ENCODE measurements at places on chromosomes 3 and 15. TPM values are rescaled to one million over a fixed set of nuclear protein-coding genes. Genes with fewer than 3 reads are reported as not detected.
A peak's percentile ranks its signal among the peaks of the same experiment; 100 is the strongest.

DNA sequence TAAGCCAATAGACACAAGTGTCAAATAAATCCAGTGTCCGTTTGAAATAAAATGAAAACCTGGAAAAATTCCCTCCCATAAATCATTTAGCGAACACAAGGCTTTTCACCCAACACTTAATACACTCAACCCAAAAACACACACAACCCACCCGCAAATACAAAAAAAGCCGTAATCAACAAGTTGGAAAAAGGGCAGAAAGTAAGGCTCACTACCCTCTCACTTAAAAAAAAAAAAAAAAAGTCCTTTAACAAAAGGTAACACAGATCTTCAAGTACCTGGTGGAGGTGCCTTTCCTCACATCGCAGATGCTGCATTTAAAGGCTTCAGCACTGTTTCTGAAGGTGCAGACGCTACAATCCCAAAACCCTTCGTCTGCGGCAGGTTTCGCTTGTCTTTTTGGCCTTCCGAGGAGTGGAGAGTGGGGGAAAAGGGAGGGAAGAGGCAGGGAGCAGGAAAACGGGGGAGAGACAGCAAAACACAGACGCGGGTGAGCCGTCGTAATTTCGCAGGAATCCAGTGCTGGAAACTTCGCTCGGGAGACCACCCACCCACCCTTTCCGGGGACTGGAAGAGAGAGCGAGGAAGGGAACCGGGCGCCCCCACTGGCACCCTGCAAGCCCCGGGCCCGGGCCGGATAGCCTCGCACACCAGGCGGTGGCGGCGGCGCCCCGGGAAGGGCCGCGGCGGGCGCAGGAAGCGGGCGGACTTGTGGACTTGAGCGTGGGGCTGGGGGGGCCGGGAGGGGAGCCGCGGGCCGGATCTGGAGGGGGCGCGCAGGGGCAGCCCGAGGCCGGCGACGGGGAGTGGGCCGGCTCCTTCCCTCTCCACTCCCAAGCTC is 401.8 kb downstream of the SHQ1 start:
- DNase-seq: peak; percentile 65
- peak within 1 kb of the TSS; percentile 84 for H3K27ac ChIP-seq
- H3K4me3 ChIP-seq: peak within 1 kb of the TSS; percentile 87
- peaks cover 9% of the 10 kb centered on the region for H3K27me3 ChIP-seq
- peaks cover 7% of the 10 kb centered on the region for H3K4me1 ChIP-seq
- no peaks in the 10 kb centered on the region for H3K36me3 ChIP-seq

- H3K27ac ChIP-seq: peak overlapping the region; percentile 19
- H3K27me3 ChIP-seq: no peaks in the 10 kb centered on the region
- no peak for DNase-seq
Observed at GRCh38 chr3:57017459-57017845, 43.0 kb upstream of the SPATA12 start.

TGM4 gene
- total RNA-seq: not detected

- H3K36me3 ChIP-seq: peaks cover 3% of the 10 kb centered on the region
- no peak for DNase-seq
- peaks cover 34% of the 10 kb centered on the region for H3K4me1 ChIP-seq
- peak overlapping the region; percentile 99 for H3K27ac ChIP-seq
Observed at GRCh38 chr3:159764490-159765029, 224.1 kb upstream of the IL12A start.

- H3K36me3 ChIP-seq: no peaks in the 10 kb centered on the region
- H3K27ac ChIP-seq: no peak overlapping the region
- DNase-seq: no peak
- no peaks in the 10 kb centered on the region for H3K27me3 ChIP-seq
- no peak overlapping the region for H3K4me3 ChIP-seq
Observed at GRCh38 chr3:145448436-145448835, 712.5 kb downstream of the PLOD2 start.

CAPN7 gene
- 45.2 TPM for total RNA-seq

GRCh38 chr3:11739123-11739522 is 95.4 kb upstream of the VGLL4 start:
- H3K4me1 ChIP-seq: no peaks in the 10 kb centered on the region
- no peaks in the 10 kb centered on the region for H3K36me3 ChIP-seq
- peaks cover 8% of the 10 kb centered on the region for H3K27me3 ChIP-seq

MRPS22 gene
- 68.1 TPM for total RNA-seq

OR5K2 gene
- total RNA-seq: not detected
